Bladder microvascular endothelial cell (primary cell): ENCODE measurements at places on chromosomes 2 and 18. TPM values are rescaled to one million over a fixed set of nuclear protein-coding genes. Genes with fewer than 3 reads are reported as not detected.

The TUBA4B gene
- not detected in 2 replicates for total RNA-seq

The BOLL gene
- not detected in 2 replicates for total RNA-seq

The FOXI3 gene
- not detected in 2 replicates for total RNA-seq

The CCDC85A gene
- total RNA-seq: 10.3 and 20.9 TPM in 2 replicates

The RGPD3 gene
- under 0.01 and 0.19 TPM in 2 replicates for total RNA-seq

The LYG1 gene
- total RNA-seq: 0.49 and 0.57 TPM in 2 replicates

The CHCHD5 gene
- total RNA-seq: 5.6 and 9.2 TPM in 2 replicates

The PER2 gene
- total RNA-seq: 0.97 and 3.1 TPM in 2 replicates

The TLX2 gene
- not detected in 2 replicates for total RNA-seq

The DPYSL5 gene
- total RNA-seq: not detected in 2 replicates

The CFAP53 gene
- total RNA-seq: 0.16 and 0.31 TPM in 2 replicates

The SLC39A6 gene
- 12.3 and 37.8 TPM in 2 replicates for total RNA-seq

The GPATCH11 gene
- 4.0 and 7.7 TPM in 2 replicates for total RNA-seq

The AFF3 gene
- total RNA-seq: under 0.01 and 0.19 TPM in 2 replicates

The PAIP2B gene
- 0.65 and 1.8 TPM in 2 replicates for total RNA-seq

The LAMA3 gene
- 12.6 TPM in 2 replicates for total RNA-seq

The IL1B gene
- 0.25 and 0.32 TPM in 2 replicates for total RNA-seq

The EMILIN1 gene
- 2.3 and 49.0 TPM in 2 replicates for total RNA-seq

The HOXD3 gene
- total RNA-seq: 7.6 and 16.0 TPM in 2 replicates

The MFF gene
- 23.5 and 48.5 TPM in 2 replicates for total RNA-seq

The CD8B2 gene
- total RNA-seq: not detected in 2 replicates

The ILKAP gene
- total RNA-seq: 19.4 and 34.5 TPM in 2 replicates

The LYPD6B gene
- not detected in 2 replicates for total RNA-seq

The GLS gene
- 103 and 421 TPM in 2 replicates for total RNA-seq

The MROH2A gene
- total RNA-seq: not detected in 2 replicates

The SMAD7 gene
- 2.3 and 6.4 TPM in 2 replicates for total RNA-seq

The ABCG5 gene
- not detected in 2 replicates for total RNA-seq

The LRRTM1 gene
- not detected in 2 replicates for total RNA-seq

The APCDD1 gene
- total RNA-seq: not detected in 2 replicates

The VWC2L gene
- total RNA-seq: not detected in 2 replicates

The XIRP2 gene
- 0.06 and 0.16 TPM in 2 replicates for total RNA-seq

The ANTXR1 gene
- total RNA-seq: 1.1 and 1.4 TPM in 2 replicates

The PLCD4 gene
- total RNA-seq: 0.32 and 1.5 TPM in 2 replicates

The C2orf78 gene
- not detected in 2 replicates for total RNA-seq

The ING5 gene
- total RNA-seq: 16.4 and 28.6 TPM in 2 replicates

The CLIP4 gene
- 13.4 and 26.7 TPM in 2 replicates for total RNA-seq

The REG3A gene
- not detected in 2 replicates for total RNA-seq

The NXPH2 gene
- total RNA-seq: not detected in 2 replicates

The CRYGD gene
- not detected in 2 replicates for total RNA-seq

The VWA3B gene
- total RNA-seq: not detected in 2 replicates

The LINC00305 gene
- not detected in 2 replicates for total RNA-seq
